ENCODE measurements at places on chromosomes 11 and 22. TPM values are rescaled to one million over a fixed set of nuclear protein-coding genes. Genes with fewer than 3 reads are reported as not detected.

DNA sequence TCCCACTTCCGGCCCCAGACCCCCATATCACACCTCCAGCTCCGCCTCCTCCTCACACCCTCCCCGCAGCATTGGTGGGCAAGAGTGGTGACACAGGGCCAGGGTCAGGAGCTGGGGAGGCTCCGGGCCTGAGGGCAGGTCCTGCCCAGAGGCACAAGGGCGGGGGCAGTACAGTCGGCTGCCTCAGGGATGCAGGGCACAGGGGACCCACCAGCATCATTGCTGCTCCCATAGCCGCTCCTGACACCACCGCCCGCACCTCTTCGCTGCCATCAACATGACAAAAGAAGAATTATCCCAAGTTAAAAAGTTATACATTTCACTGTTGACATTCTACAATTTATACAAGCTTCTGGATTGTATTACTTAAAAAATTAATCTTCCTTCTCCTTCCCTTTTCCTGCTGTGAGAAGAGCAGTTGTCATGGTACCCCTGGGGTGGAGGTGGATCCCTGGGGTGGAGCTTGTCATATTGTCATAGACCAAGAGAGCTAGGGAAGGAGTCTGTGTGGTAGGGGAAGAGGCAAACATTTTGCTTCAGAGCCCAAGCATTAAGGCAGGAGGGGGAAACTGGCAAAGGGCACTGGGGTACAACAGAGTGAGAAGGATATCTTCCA lies 4.1 kb downstream of the SBF2 start:
- no peak for DNase-seq

DNA sequence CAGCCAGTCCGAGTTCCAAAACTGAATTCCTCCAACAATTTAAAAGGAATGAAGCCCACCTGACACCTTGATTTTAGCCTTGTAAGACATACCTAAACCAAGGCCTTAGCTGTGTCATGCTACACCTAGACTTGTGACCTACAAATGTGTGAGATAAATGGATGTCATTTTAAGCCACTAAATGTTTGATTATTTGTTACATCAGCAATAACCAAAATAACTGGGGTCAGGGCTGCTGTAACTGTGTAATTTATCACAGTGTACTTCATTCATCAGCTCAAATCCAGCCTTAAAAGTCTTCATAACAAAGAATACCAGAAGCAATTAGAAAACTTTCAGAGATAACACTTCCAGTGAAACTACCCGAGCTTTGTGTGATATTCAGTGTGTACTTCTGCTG lies 673.0 kb upstream of the ANO3 start:
- DNase-seq, result no peak

- DNase-seq, result peak; percentile 7
Observed at GRCh38 chr11:108752297-108752751, 87.5 kb downstream of the DDX10 start.

C11orf52 gene
- total RNA-seq, result 1.2 TPM

TREH gene
- not detected for total RNA-seq

DNA sequence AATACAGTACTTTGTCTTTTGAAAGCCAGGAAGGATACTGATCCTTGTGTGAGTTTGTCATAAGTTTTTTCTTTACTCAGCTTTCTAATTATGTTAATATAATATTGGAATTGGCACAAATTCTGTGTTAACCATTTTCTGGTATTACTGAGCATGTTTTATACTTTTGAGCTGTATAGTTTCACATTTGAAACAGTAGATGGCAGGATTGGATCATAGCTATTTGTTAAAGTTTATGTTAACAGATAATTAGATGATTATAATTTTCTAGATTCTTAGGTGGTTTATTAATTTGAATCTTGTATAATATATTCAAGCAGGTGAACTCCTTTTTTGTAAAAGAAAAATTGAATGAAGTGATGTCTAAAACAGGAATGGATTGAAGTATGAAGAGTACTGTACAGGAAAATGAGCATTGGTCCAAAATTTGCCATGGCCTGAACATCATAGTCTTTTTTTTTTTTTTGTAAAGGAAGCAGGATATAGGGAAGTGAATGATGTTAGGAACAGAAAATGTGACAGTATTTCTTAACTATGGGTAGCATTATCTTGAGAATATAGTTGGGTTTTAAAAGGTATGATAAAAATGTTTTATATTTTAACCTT lies 102.0 kb downstream of the CYP2R1 start:
- no peak for DNase-seq

RHOD gene
- 0.57 TPM for total RNA-seq

MUC15 gene
- not detected for total RNA-seq

GRCh38 chr11:102268083-102268984 lies 49.0 kb upstream of the BIRC3 start:
- peak; percentile 73 for DNase-seq

GRCh38 chr22:48778308-48779195 lies 1049.1 kb downstream of the BRD1 start:
- no peak for DNase-seq

PGR gene
- not detected for total RNA-seq

- no peak for DNase-seq
Observed at GRCh38 chr11:65776196-65776595, 4.6 kb downstream of the AP5B1 start.

OR51B5 gene
- total RNA-seq, result not detected

- no peak for DNase-seq
Observed at GRCh38 chr11:26971961-26972360, 22.0 kb upstream of the FIBIN start.

- no peak for DNase-seq
Observed at GRCh38 chr11:81744336-81745116, 989.1 kb downstream of the FAM181B start.

GRCh38 chr11:62372871-62373270 lies 35.6 kb downstream of the ASRGL1 start:
- DNase-seq, result no peak

DNA sequence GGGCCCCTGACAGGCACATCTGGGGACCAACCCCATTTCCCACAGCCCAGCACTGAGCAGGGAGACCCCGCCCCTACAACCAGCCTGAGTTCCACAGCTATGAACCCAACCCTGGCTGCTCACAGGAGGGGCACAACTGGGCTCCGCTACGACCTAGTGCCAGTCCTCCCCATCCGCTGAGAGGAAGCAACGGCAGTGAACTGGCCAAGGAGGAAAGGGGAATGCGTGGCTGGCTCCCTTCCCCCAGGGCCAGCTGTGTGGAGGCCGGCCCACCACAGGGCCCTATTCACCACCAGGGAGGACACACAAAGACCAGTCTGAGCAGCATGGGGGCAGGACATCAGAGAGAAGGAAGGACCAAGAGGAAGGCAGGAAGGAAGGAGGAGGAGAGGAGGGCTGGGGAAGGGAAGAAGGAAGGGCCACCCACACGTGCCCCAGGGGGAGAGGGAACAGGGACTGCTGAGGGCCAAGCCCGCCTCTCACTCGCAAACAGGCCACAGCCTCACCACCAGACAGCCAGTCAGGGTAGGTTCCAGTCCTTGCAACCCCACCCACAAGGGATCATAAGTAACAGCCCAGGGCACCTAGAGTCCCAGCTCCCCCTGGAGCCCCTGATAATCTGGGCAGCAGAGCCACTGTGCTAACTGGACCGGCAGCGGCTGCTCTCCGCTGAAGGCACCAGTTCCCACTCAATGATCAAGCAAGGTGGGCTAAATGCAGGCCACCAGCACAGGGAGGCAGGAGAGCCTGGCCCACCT lies 8.5 kb upstream of the GAL3ST1 start:
- DNase-seq, result no peak

KRTAP5-8 gene
- total RNA-seq, result not detected

- DNase-seq, result no peak
Observed at GRCh38 chr11:50333861-50334260, 301.2 kb downstream of the OR4C45 start.

DNA sequence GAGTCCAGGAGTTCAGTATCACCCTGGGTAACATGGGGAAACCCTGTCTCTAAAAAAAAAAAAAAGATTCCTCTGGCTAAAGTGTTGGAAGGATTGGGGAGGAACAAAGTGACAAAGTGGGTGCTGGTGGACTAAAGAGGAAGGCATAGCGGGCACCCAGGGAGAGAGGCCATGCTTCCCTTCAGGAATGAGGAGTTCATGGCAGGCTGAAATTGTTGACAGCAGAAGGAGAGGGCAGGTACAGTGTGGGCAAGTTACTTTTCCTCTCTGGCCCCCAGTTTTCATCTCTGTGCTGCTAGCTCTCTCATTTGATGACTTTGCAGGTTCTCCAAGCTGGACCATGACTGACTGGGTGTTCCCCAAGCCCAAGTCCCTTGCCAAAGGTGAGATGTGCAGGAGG lies 4.4 kb upstream of the SYT13 start:
- no peak for DNase-seq

MYOD1 gene
- total RNA-seq, result 421 TPM

LINC01488 gene
- total RNA-seq, result not detected

- no peak for DNase-seq
Observed at GRCh38 chr11:73431396-73431795, 55.2 kb downstream of the RELT start.

COMMD9 gene
- total RNA-seq, result 64.0 TPM

- DNase-seq, result no peak
Observed at GRCh38 chr11:94455861-94456260, 37.8 kb downstream of the MRE11 start.
